Activated CD4-positive, alpha-beta T cell treated with anti-CD3 and anti-CD28 coated beads, Interleukin-2, amount 10 ng/mL, durations not matched to agents 24 days and 14 days (primary cell): ENCODE measurements at places on chromosomes 2 and 18. TPM values are rescaled to one million over a fixed set of nuclear protein-coding genes. Genes with fewer than 3 reads are reported as not detected.

Gene TXNDC2
- not detected in 2 replicates for total RNA-seq

Gene C2orf66
- 0.17 and 0.33 TPM in 2 replicates for total RNA-seq

Gene TRIM43
- total RNA-seq: not detected in 2 replicates

Gene KIF5C
- 16.9 and 20.0 TPM in 2 replicates for total RNA-seq

Gene GAD1
- 10.8 and 13.3 TPM in 2 replicates for total RNA-seq

Gene CYS1
- total RNA-seq: 0.24 and 0.63 TPM in 2 replicates

Gene ST6GAL2
- total RNA-seq: not detected in 2 replicates

Gene HOXD13
- not detected in 2 replicates for total RNA-seq

Gene MC5R
- not detected in 2 replicates for total RNA-seq

Gene SH3YL1
- 17.4 and 17.7 TPM in 2 replicates for total RNA-seq

Gene STAM2
- 16.9 and 22.2 TPM in 2 replicates for total RNA-seq

Gene ABI2
- total RNA-seq: 27.5 and 32.7 TPM in 2 replicates

Gene SAG
- total RNA-seq: not detected in 2 replicates

Gene MPPE1
- total RNA-seq: 39.2 and 45.8 TPM in 2 replicates

Gene UCN
- total RNA-seq: 1.9 and 2.7 TPM in 2 replicates

Gene CDH19
- total RNA-seq: not detected in 2 replicates

Gene TYW5
- total RNA-seq: 10.9 and 11.7 TPM in 2 replicates

Gene CSRNP3
- not detected in 2 replicates for total RNA-seq

Gene TLX2
- total RNA-seq: 0.54 and 0.70 TPM in 2 replicates

Gene SP9
- not detected in 2 replicates for total RNA-seq

Gene GALNT5
- not detected in 2 replicates for total RNA-seq

Gene KIF3C
- 6.2 and 6.7 TPM in 2 replicates for total RNA-seq

Gene ZSWIM2
- not detected in 2 replicates for total RNA-seq

Gene SCN2A
- total RNA-seq: not detected in 2 replicates
